ENCODE measurements at places on chromosomes 11 and 22.

- H3K36me3 ChIP-seq: peaks cover 3% of the 10 kb centered on the region
- peak overlapping the region; percentile 35 for H3K27ac ChIP-seq
- DNase-seq: no peak
- H3K4me1 ChIP-seq: peaks cover 22% of the 10 kb centered on the region
- H3K4me3 ChIP-seq: no peak overlapping the region
Observed at GRCh38 chr11:46944356-46945075, 8.0 kb downstream of the CSTPP1 start.

DNA sequence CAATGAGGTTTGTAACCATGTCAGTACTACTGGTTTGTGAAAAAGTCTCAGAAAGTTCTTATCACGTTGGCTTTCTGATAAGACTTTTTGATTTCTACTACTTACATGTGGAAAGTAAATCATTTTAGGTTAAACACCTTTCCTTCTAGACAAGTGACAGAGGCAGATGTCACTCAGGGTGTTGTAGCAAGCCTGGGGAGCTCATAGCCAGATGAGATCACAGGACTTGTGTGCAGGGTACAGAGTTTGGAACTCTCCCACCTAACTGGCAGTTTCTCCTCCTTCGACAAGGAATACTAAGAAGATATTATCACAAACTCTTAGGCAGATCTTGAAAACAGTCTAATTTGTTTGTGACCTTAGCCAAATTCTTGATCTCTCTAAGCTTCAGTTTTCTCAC lies 49.4 kb upstream of the PICALM start:
- no peak overlapping the region for H3K27ac ChIP-seq
- peaks cover 9% of the 10 kb centered on the region for H3K4me1 ChIP-seq
- H3K4me3 ChIP-seq: no peak overlapping the region
- H3K36me3 ChIP-seq: no peaks in the 10 kb centered on the region
- no peak for DNase-seq

DNA sequence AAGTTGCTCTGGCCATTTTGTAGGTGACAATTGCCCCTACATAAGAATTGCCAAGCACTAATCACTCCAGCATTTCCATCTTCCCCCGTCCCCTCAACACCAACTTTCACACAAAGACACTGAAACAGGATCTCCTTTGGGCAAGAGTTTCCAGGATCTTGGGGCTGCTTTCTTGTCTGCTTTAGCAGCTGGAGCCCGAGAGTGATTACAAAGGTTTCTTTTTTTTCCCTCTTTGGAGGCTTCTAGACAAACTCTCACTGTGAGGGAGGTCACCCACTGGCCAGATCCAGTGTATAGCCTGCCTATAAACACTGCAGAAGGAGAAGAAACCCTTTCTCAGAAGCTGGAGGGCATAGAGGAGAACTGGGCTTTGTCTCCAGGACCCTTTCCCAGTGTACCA lies 92.5 kb downstream of the APIP start:
- no peak for DNase-seq
- H3K36me3 ChIP-seq: no peaks in the 10 kb centered on the region
- H3K27me3 ChIP-seq: no peaks in the 10 kb centered on the region

DNA sequence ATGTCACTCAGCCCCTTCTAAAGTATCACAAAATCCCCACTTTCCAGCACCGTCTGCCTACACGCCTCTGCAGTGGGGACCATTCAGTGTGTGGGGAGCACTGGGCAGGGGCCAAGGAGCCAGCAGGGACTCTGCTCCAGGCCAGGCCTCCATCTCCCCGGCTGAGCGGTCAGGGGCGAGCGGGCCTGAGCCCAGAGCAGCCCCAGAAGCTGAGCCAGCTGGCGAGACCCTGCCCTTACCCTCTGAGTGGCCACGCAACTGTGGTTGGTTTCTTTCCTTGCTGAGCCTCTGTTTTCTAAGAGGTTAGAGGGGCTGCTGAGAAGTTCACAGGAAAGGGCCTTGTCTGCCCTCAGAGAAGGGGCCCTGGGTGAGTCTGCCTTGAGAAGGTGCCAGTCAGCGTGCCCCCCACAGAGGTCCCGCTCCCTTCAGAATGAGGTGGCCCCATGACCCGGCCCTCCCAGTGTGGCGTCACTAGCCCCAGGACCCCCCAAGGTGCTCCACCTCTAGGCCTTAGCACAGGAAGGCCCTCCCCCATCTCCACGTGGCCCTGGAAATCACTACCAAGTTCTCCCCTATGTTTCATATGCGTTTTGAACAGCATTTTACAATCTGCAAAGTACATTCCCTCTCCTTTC lies 46.9 kb downstream of the WNT11 start:
- no peaks in the 10 kb centered on the region for H3K36me3 ChIP-seq
- no peaks in the 10 kb centered on the region for H3K27me3 ChIP-seq
- H3K4me1 ChIP-seq: peaks cover 6% of the 10 kb centered on the region

- peaks cover 5% of the 10 kb centered on the region for H3K27me3 ChIP-seq
- no peak overlapping the region for H3K4me3 ChIP-seq
- no peak for DNase-seq
- H3K4me1 ChIP-seq: peaks cover 7% of the 10 kb centered on the region
- H3K27ac ChIP-seq: no peak overlapping the region
Observed at GRCh38 chr11:33779849-33780528, 5.7 kb upstream of the FBXO3 start.

- no peak overlapping the region for H3K27ac ChIP-seq
- H3K4me3 ChIP-seq: no peak overlapping the region
- H3K36me3 ChIP-seq: no peaks in the 10 kb centered on the region
- peaks cover 4% of the 10 kb centered on the region for H3K27me3 ChIP-seq
- no peak for DNase-seq
Observed at GRCh38 chr11:123573286-123573685, 81.1 kb downstream of the SCN3B start.

DNA sequence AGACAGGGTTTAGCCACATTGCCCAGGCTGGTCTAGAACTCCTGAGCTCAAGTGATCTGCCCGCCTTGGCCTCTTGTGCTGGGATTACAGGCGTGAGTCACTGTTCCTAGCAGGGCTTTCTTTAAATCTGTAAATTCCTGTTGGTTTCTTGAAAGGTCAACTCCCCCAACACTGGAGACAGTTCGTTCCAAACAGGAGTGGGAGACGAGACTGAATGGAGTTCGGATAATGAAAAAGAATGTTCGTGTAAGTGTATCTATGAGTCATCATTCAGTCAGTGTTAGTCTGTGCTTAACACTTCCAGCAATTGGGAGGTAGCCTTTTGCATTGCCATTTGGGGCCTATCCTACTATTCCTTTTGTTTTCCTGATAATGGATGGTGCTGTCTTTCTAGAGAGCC lies 10.0 kb upstream of the BACE1-AS start:
- H3K4me1 ChIP-seq: no peaks in the 10 kb centered on the region
- peaks cover 58% of the 10 kb centered on the region for H3K36me3 ChIP-seq
- no peak overlapping the region for H3K4me3 ChIP-seq
- no peaks in the 10 kb centered on the region for H3K27me3 ChIP-seq
- H3K27ac ChIP-seq: no peak overlapping the region

GRCh38 chr11:68411501-68411991 lies 49.0 kb upstream of the PPP6R3 start:
- no peak overlapping the region for H3K27ac ChIP-seq
- no peak overlapping the region for H3K4me3 ChIP-seq
- DNase-seq: no peak
- H3K36me3 ChIP-seq: peaks cover 75% of the 10 kb centered on the region
- peaks cover 2% of the 10 kb centered on the region for H3K4me1 ChIP-seq

DNA sequence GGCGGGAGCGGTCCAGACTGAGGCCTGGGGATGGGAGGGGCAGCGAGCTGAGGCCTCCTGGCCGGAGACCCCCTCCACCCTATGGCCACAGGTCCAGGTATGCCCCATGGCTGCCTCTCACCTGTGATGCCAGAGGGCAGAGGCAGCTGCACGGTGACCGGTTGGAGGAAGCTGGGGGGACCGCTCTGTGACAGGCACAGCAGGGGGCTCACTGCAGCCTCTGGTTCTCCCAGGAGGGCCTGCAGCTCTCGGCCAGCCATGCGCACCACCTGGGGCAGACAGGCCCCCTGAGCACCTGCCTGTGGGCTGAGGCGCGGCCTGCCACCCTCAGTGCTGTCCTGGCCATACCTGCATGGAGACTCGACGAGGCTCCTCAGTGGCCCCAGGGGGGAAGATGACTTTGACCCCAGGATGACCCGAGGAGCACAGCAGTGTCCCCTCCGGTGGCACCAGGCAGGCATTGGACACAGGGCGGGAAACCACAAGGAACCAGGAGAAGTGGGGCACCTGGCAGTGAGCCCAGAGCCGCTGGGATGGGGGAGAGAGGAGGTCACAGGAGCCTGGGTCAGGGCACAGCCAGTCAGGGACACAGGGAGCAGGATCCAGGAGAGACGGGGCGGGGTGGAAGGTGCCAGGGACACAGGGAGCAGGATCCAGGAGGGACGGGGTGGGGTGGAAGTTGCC lies 3.2 kb upstream of the SLC25A22 start:
- H3K4me3 ChIP-seq: no peak overlapping the region
- H3K36me3 ChIP-seq: peaks cover 23% of the 10 kb centered on the region
- peaks cover 44% of the 10 kb centered on the region for H3K4me1 ChIP-seq
- no peak for DNase-seq
- no peak overlapping the region for H3K27ac ChIP-seq

GRCh38 chr22:33470456-33470855 lies 412.3 kb upstream of the SYN3 start:
- no peak overlapping the region for H3K27ac ChIP-seq
- DNase-seq: no peak
- H3K4me3 ChIP-seq: no peak overlapping the region

DNA sequence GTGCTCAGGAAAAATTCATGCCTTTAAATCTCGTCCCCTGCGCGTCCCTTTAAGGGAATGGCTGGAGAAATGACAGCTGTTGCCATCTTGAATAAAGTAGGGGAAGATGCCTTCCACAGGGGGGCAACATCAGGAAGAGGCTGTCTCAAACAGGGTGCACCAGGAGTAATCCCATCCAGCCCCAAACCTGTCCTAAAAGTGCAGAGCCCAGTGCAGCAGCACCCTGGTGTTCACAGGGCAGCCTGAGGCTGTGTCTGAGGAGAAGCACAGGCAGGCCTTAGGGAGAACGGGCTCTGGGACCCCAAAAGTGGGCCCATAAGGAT lies 10.8 kb upstream of the C11orf96 start:
- no peak overlapping the region for H3K4me3 ChIP-seq
- DNase-seq: no peak
- no peaks in the 10 kb centered on the region for H3K36me3 ChIP-seq
- H3K4me1 ChIP-seq: peaks cover 9% of the 10 kb centered on the region
- H3K27me3 ChIP-seq: peaks cover 11% of the 10 kb centered on the region
- H3K27ac ChIP-seq: no peak overlapping the region

DNA sequence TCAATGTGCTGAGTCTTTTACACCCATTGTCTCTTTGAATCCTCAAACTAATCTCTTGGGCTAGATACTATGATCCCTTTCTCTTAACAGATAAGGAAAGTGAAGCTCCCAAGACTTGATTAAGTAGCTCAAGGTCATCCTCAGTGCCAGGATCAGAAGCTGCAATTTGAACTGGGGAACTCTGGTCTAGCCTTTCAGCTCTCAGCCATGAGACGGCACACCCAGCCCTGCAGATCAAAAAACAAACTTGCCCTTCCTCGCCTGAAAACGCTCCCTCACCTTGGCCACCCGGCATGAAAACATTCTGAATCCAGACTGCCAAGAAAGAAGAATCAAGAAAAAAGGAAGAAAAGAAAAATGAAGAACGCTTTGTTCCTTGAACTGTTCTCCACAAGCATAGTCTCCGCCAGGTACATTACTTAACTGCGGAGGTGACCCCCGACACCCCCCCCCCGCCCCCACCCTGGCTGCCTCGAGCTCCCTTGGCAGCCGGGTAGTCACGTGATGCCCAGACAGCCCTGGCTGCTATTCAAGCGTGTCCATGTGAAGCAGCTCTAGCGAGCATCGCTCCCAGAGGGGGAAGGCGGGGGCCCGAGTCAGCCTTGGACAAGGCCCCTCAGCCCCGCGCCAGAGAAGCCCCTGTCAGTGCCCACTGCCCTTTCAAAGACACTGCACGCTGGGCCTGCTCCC lies 451.2 kb downstream of the MIAT start:
- H3K36me3 ChIP-seq: no peaks in the 10 kb centered on the region
- peaks cover 59% of the 10 kb centered on the region for H3K4me1 ChIP-seq

GRCh38 chr22:38782402-38783094 lies 11.4 kb downstream of the DNAL4 start:
- peaks cover 24% of the 10 kb centered on the region for H3K36me3 ChIP-seq
- no peak overlapping the region for H3K27ac ChIP-seq
- no peaks in the 10 kb centered on the region for H3K27me3 ChIP-seq
- no peak for DNase-seq
- H3K4me1 ChIP-seq: peaks cover 13% of the 10 kb centered on the region

DNA sequence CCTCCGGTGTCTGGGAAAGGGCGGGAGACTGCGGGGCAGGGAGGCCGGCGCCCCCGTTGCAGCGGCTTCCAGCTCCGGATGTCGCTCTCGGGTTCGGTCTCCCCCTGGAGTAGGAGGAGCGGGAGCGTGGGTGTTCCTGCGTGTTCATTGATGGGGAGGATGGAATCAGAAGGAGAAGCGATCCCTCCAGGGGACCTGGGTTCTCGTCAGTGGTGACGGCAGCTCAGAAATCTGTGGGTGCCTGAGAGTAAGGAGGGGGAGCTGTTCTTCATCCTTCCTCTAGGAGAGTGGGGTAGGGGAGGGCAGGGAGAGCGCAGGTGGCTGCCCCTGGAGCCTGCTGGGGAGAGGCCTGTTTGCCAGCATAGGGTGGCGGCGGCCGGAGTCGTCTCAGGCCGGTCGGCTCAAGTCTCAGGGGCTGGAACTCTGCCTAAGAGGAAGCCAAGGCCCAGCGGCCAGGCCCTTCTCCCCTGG lies 1.1 kb downstream of the UBASH3B start:
- H3K36me3 ChIP-seq: no peaks in the 10 kb centered on the region
- H3K27ac ChIP-seq: peak overlapping the region; percentile 48
- H3K4me1 ChIP-seq: peaks cover 28% of the 10 kb centered on the region
- H3K4me3 ChIP-seq: peak overlapping the region; percentile 66
- H3K27me3 ChIP-seq: peaks cover 21% of the 10 kb centered on the region

- H3K27me3 ChIP-seq: peaks cover 5% of the 10 kb centered on the region
- no peak overlapping the region for H3K27ac ChIP-seq
Observed at GRCh38 chr11:117826832-117827231, 2.3 kb upstream of the FXYD2 start.

GRCh38 chr11:15141381-15141780 lies 26.7 kb downstream of the INSC start:
- H3K27me3 ChIP-seq: no peaks in the 10 kb centered on the region
- H3K4me1 ChIP-seq: no peaks in the 10 kb centered on the region
- no peak overlapping the region for H3K27ac ChIP-seq
- no peak for DNase-seq
- H3K4me3 ChIP-seq: no peak overlapping the region

GRCh38 chr11:76801225-76801624 lies 18.1 kb downstream of the TSKU start:
- DNase-seq: no peak
- no peaks in the 10 kb centered on the region for H3K27me3 ChIP-seq
- no peak overlapping the region for H3K4me3 ChIP-seq
- H3K27ac ChIP-seq: peak overlapping the region; percentile 9
- peaks cover 15% of the 10 kb centered on the region for H3K36me3 ChIP-seq
- peaks cover 69% of the 10 kb centered on the region for H3K4me1 ChIP-seq

DNA sequence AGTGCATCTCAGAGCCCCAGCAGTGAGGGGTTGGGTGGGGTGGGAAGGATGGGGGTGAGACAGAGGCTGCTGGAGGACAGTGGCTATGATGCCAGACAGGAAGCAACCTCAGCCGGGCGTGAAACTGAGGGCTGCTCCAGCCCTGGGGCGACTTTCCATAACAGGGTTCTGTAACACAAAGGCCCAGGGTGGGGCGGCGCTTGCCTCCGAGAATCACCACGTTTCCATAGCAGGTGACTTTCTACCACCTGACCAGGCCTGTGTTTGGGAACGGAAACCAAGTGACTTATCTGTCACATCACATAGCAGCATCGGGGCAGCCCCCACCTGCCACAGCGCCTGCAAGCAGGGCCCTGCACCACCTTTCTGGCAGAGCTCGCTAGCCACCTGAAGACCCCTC lies 85.8 kb downstream of the TRMU start:
- H3K4me3 ChIP-seq: no peak overlapping the region
- DNase-seq: no peak
- peaks cover 7% of the 10 kb centered on the region for H3K36me3 ChIP-seq
- H3K4me1 ChIP-seq: no peaks in the 10 kb centered on the region
- no peaks in the 10 kb centered on the region for H3K27me3 ChIP-seq

All from suprapubic skin (tissue), 4 donors.